Articular chondrocyte of knee joint (primary cell): ENCODE measurements at places on chromosomes 16 and 17. TPM values are rescaled to one million over a fixed set of nuclear protein-coding genes. Genes with fewer than 3 reads are reported as not detected.

Gene ADCY7
- total RNA-seq, result 72.3 and 86.5 TPM in 2 replicates

Gene TLCD2
- 5.3 and 5.9 TPM in 2 replicates for total RNA-seq

Gene NLE1
- total RNA-seq, result 11.1 and 15.2 TPM in 2 replicates

Gene NR1D1
- total RNA-seq, result 4.0 and 4.8 TPM in 2 replicates

Gene C1QL1
- 1.1 and 2.4 TPM in 2 replicates for total RNA-seq

Gene SLFN14
- not detected in 2 replicates for total RNA-seq

Gene IRF8
- total RNA-seq, result not detected in 2 replicates

Gene RGS9
- total RNA-seq, result 0.78 and 1.6 TPM in 2 replicates

Gene FOXO3B
- total RNA-seq, result 6.1 and 6.6 TPM in 2 replicates

Gene FAM20A
- 11.9 and 15.8 TPM in 2 replicates for total RNA-seq

Gene CDC27
- 117 and 119 TPM in 2 replicates for total RNA-seq

Gene UTS2R
- not detected in 2 replicates for total RNA-seq

Gene ASGR1
- total RNA-seq, result 0.65 and 0.76 TPM in 2 replicates

Gene ZSWIM7
- 14.4 and 17.1 TPM in 2 replicates for total RNA-seq

Gene RBFOX1
- not detected in 2 replicates for total RNA-seq

Gene NECAB2
- 0.13 TPM in 1 of 2 replicates, not detected in the other for total RNA-seq

Gene GNGT2
- 0.39 TPM in 1 of 2 replicates, not detected in the other for total RNA-seq

Gene PTX4
- not detected in 2 replicates for total RNA-seq

Gene TBX4
- total RNA-seq, result 18.2 and 26.7 TPM in 2 replicates

Gene ADAM11
- total RNA-seq, result under 0.01 and 0.13 TPM in 2 replicates

Gene SLC47A1
- total RNA-seq, result 10.2 and 14.9 TPM in 2 replicates

Gene KRT33A
- not detected in 2 replicates for total RNA-seq

Gene ZNF594
- 11.4 and 11.8 TPM in 2 replicates for total RNA-seq

Gene WSCD1
- total RNA-seq, result 0.32 TPM in 1 of 2 replicates, not detected in the other

Gene VASN
- total RNA-seq, result 130 and 192 TPM in 2 replicates

Gene RAMP2
- 0.22 TPM in 1 of 2 replicates, not detected in the other for total RNA-seq

Gene KRT17
- 1.7 and 3.7 TPM in 2 replicates for total RNA-seq

Gene CCR7
- 0.11 TPM in 1 of 2 replicates, not detected in the other for total RNA-seq

Gene ATF7IP2
- 11.7 and 14.1 TPM in 2 replicates for total RNA-seq
